ENCODE measurements at places on chromosomes 5 and 9.

DNA sequence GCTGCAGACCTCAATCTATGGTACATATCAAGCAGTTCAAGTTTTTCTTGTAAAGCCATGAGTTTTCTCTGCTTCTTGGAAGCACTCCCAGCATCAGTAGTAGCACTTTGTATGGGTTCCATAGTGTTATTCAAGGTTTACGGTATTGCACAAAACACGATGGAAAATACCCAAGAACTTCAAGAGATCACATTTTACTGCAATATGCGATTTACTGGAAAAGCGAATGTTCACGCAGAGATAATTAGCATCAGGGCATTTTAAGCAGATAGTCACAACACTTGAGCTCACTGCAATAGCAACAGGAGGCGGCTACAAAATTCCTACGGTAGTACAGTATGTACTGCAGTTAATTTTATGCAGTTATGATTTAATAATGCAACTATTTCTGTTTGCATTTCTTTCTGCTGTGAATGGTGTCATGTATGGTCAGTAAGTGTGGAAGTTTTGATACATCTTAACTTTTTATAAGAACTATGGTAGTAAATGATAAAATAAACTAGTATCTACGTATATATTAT is 200.8 kb downstream of the SMARCA2 start:
- no peak for DNase-seq

GRCh38 chr9:91942201-91942600 is 7.8 kb downstream of the ROR2 start:
- no peak for DNase-seq

GRCh38 chr5:124056991-124057723 is 545.2 kb downstream of the CSNK1G3 start:
- DNase-seq: no peak

- no peak for DNase-seq
Measured at GRCh38 chr9:30125881-30126280, 2258.6 kb upstream of the ACO1 start.

GRCh38 chr5:66757834-66758371 is 161.7 kb downstream of the MAST4 start:
- DNase-seq: no peak

GRCh38 chr5:84384604-84385575 is at the start of gene EDIL3:
EDIL3 (minus strand) TSS chr5:84384880; CDS start chr5:84384374, 506 bp downstream.
- DNase-seq: no peak

DNA sequence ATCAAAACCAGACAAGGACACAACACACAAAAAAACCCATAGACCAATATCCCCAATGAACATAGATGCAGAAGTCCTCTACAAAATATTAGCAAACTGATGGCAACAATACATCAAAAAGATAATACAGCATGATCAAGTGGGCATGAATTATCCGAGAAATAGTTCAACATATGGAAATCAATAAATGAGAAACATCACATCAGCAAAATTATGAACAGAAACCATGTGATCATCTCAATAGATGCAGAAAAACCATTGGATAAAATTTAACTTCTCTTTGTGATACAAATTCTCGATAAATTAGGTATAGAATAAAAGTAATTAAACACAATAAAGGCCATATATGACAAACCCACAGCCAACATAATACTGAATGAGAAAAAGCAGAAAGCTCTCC is 69.6 kb downstream of the C9 start:
- no peak for DNase-seq

- DNase-seq: no peak
Measured at GRCh38 chr9:97737429-97737828, 40.3 kb upstream of the XPA start.

GRCh38 chr9:19432473-19432872 is 23.7 kb downstream of the ACER2 start:
- no peak for DNase-seq

DNA sequence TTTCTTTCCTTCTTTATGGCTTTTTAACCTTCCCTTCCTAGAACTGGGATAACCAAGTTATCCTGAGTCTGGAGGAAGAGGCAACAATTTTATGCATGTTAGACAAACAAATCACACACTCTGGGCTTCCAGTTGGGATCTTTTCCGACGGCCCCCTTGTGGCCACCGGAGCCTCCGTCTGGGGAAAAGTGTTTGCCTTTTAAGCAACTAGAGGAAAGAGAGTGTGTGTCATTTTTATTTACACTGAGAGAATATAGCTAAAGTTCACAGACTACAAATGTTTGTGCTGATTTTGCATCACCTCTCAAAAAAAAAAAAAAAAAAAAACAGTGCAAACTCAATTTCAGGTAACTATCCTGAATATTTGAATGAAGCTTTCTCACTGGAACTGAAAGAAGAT is 126.2 kb downstream of the SEMA6A start:
- DNase-seq: no peak

DNA sequence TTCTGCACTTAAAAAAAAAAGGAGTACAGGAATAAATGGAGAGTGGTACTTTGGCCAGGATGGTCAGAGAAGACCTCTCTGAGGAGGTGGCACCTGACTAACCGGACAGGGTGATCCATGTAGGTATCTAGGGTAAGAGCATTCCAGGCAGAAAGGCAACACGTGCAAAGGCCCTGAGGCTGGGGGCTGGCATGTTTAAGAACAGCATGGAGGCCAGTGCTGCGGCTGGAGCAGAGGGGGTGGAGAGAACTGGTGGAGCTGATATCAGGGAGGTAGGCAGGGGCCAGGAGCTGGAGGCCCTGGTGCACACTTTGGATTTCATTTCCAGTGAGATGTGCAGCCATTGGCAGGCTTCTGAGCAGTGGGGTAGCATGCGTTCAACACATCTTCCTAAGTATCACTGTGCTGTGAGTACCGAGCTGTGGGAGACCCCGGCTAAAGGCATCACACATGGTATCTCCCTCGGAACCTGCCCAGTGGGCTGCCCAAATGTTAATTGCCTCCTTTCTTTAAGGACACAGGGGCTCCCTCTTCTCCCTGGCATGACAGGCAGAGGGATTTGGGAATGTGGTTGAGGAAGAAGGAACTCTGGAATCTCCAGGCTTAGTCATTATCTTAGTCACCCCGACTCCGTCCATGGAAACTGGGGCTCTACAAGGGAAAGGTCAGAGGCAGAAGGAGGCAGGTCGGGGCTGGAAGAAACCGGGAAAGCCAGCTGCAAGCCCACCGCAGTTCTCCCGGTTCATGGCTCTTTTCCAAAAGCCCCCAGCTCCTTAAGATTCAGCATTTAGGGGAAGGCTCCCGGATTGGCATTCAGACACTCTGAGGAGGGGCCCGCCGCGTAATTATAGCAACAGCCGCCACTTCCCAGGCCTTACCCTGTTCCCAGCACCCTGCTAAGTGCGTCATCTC is 18.6 kb downstream of the SLC6A7 start:
- no peak for DNase-seq

GRCh38 chr9:615756-616155 is 225.7 kb upstream of the DMRT1 start:
- DNase-seq: no peak

DNA sequence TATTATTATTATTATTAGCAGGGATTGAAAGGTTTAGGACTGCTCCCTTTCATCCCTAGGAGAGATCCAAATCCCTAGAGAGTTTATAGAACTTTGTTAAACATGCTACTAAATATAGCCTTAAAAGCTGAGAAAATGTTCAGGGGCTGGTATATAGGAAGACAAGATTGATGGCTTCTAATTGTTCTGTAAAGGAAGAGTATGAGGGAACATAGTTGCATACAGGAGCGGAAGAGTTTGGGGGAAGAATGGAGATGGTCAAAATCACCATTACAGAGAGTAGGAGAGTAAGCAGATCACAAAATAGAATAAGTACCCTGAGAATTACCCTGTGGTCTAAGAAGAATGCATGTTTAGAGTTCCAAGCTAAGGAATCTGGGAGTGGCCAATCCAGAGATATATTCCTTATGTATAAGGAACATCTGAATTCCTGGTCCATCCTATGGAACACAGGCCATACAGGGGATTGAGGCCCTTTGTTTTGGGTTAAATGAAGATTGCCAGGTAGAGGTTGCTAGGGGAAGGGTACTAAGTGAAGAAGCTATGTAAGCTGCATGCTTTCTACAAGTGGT is 158.0 kb upstream of the APC start:
- no peak for DNase-seq

DNA sequence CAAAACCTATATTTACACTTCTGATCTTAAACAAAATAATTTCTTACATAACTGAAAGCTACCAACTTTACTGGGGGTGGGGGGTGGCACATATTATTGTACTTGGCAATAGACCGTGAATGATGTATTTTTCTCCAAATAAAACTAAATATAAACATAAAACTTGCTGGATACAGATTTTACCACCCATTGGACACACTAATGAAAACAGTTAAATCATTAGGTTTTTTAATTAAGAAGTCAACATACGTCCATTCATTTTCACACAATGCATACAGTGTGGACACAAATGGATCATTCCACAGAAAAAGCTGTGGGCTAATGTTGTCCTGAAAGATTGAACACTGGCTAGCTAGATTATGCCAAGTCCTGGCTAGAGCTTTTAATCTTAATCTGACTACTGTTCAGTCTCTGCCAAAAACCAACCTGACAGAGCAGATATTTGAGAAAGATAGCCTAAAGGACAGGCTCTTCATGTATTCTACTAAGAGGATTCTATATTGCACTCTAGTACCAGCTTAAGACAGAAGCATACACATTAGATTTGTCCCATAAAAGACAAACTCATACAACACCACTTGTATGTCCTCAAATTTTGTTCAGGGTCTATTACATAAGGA is 118.1 kb downstream of the SIL1 start:
- DNase-seq: no peak

- DNase-seq: no peak
Measured at GRCh38 chr5:167014401-167015056, 1276.9 kb upstream of the WWC1 start.

GRCh38 chr9:126471084-126471624 is 142.6 kb upstream of the LMX1B start:
- peak; percentile 42 for DNase-seq

DNA sequence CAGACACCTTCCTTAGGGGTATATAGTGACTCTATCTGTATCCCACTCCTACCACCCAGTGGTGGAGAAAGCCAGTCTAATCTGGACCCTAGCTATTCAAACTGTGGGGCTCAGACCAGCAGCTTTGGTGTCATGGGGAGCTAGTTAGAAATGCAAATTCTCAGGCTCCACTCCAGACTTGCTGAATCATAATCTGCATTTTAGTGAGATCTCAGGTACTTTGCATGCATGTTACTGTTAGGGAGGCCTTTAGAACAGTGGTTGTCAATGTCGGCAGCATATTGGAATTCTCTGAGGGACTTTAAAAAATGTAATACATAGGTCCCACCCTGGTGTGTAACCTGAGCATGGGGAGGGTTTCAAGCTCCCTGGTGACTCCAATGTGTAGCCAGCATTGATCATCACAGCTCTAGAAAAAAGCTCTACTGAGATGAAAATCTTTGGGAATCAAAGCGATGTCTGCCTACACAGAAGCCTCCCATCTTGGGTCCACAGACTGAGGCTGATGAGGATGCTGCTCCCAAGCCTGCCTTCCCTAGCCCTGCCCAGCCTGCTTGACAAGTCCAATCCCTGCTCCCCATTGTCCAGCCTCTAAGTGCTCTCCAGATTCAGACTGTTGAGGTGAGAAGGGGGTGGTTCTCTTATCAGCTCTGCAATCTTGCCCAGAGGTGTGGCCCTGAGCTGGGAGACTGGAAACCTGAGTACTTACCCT is 11.9 kb upstream of the GM2A start:
- DNase-seq: no peak

GRCh38 chr9:136494531-136495215 is 11.8 kb upstream of the SEC16A start:
- DNase-seq: no peak

GRCh38 chr5:17118631-17119030 is 98.8 kb upstream of the BASP1 start:
- DNase-seq: no peak

DNA sequence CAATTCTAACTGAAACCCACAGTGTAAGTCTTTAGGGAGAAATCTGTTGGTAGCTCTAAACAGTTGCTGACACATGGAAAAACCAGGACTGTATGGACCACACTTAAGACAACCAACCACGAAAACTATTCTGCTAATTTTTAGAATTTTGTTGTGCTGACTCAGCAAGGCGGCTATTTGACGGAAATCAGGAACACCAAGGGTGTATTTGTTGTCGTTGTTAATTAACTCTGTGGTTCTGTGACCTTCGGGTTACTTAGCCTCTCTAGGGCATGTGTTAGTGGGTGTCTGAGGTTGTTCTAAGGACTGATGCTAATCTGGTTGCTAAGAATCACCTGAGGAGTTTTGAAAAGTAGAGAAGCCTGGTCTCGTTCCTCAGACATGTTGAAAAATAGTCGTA is 79.2 kb downstream of the ATP10B start:
- no peak for DNase-seq

- DNase-seq: no peak
Measured at GRCh38 chr5:74693191-74693590, 8.2 kb downstream of the HEXB start.

DNA sequence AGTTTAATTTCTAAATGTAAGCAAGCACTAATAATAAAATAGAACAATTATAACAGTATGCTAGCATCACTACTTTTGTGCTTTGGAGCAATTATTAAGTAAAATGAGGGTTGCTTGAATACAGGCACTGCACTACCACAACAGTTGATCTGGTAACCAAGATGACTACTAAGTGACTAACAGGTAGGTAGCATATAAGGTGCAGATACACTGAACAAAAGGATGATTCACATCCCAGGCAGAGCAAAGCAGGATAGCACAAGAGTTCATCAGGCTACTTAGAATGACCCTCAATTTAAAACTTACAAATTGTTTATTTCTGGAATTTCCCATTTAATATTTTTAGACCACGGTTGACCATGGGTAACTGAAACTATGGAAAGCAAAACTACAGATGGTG is 48.0 kb upstream of the RGS7BP start:
- no peak for DNase-seq

GRCh38 chr5:95759634-95760033 is 28.5 kb downstream of the RHOBTB3 start:
- no peak for DNase-seq

DNA sequence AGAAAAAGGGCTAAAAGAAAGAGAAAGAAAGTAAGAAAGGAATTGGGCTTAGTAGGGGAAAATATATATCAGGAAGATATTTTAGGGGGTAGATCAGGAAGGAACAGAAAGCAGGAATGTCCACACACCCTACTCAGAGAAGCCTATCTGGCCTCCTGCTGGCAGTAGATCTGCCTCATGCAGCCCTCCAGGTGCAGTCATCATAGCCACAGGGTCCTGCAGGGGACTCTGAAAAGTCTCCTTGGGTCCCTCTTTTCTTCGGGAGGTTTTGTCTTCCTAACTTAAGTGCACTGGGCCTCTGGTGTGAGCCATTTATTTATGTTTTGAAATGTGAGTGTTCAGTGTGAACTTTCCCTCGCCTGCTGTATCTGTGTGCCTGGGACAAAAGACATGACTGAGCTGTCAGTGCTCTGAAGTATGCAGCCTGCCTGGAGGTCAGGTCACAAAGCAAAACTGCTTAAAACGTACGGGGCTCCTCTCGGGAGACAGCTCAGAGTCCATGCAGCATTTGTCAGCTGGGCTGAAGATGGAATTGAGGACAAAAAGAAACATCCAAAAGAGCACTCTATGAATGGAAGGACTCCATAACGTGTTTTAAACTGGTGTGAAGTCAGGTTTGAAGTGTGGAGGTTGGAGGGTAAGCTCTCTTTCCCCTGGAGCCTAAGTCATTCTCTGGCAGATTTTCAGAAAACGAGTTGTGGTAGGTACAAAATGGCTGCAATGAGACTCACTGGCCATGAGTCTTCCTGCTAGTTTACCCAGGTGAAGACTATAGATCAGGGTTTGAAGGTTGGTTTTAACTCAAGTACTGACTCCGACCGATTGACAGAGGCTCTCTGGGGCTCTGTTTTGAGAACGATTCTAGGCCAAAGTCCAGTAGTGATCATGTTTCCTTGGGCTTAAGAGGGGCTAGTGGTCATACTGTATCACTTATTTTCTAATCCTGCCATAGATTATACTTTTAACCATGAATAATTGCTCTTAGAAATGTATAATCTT is 151.8 kb upstream of the GDNF start:
- no peak for DNase-seq

All from stimulated activated CD8-positive, alpha-beta memory T cell treated with anti-CD3 and anti-CD28 coated beads, Interleukin-7, amount 100 ng/mL, for 1 hour (primary cell).